Stimulated activated CD8-positive, alpha-beta memory T cell treated with anti-CD3 and anti-CD28 coated beads, Interleukin-4, amount 100 ng/mL, for 48 hours (primary cell): ENCODE measurements at places on chromosomes 1 and 21.

- no peak for DNase-seq
Measured at GRCh38 chr1:78096976-78097375, 51.2 kb downstream of the GIPC2 start.

GRCh38 chr1:72636631-72637030 lies 354.3 kb upstream of the NEGR1 start:
- DNase-seq = no peak

- DNase-seq = peak; percentile 72
Measured at GRCh38 chr1:23657659-23658275, 33.8 kb upstream of the RPL11 start.

DNA sequence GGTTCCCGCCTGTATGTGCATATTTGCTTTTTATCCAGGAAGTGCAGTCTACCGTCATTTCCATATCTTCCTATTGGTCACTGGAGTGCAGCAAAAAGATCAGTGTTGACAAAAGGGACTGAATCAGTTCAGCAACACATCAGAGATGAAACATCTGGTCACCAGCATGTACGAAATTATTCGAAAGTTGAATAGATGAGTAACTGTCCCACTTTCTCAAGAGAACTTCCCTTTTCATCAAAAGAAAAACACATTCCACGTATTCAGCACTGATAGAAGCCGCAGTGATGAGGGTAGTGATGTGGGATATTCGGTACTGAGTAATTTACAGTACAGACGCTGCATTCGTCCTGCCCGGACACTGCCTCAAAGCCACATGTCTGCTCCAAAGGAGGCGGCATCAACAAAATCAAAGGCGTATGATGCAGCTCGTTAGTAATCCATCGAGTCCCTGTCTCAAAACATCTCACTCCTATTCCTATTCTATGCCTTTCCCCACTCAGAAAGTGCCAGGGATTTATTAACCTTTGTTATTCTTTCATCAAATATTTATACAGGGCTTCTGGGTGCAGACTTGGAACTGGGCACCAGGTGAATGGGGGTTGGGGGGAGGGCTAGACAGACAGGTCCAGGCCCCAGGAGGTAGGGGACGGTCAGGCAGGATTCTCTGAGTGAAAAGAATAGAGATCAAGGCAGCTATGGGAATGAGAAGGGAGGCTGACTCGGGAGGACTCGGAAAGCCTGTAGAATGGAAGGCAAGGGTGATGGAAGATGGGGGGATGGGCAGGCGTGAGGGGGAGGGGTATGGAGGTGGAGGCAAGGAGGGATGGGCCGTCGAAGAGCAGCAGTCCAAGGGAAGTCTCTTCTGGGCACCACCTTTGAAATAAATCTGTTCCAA lies 79.5 kb upstream of the SLC45A1 start:
- no peak for DNase-seq

GRCh38 chr1:33365560-33365997 lies 44.7 kb upstream of the A3GALT2 start:
- DNase-seq = no peak

DNA sequence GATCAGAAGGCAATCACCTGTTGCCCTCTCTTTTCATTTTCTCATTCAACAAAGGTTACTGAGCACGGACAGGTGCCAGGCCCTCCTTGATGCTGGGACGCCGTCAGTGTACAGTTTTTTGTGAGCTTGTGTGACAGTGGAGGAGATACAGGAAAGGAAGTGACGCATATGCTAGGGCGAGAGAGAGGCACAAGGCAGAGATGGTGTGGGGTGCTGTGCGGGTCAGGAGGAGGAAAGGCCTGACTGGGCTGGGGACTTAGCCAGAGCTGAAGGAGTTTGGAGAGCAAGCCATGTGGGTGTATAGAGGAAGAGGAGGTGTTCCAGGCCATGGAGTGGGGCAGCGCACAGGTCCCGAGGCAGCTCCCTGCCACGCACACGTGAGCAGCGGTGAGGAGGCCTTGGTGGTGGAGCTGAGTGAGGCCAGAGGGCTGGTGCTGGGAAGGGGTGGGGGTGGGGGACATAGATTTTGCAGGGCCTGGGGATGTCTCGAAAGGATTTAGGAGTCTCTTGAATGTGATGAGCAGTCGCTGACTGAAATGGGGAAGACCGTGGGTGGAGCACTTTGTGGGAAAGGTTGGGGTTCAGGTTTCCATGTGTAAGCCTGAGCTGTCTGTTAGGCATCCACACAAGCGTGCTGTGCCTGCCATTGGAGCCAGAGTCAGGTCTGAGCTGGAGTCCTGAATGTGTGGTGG lies 46.0 kb downstream of the TRAPPC10 start:
- peak; percentile 81 for DNase-seq

DNA sequence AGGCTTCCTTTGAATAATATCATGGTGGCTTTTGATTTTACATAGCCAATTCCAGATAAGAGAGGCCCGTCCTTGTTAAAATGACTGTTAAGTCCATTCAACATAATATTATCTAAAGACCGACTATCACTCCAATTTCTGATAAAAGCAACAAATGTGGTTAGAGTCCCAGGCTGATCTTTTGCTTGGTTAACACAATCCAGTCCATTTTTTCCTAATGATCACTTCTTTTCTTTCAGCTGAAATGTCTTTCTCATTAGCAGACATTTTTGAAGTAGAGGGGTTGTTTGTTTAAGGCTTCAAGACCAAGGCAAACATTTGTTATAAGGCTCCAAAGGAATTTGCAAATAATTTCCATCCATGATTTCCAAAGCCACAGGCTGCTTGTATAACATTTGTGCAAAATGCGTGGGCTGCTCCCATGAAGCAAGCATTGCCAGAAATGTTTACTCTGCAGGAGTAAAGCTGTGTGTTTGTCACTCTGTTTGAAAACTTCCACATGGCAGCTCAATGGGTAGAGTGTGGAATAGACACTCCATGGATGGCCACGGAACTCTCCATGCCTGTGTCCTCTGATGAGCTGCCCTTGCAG lies 111.5 kb downstream of the PSMG1 start:
- no peak for DNase-seq

DNA sequence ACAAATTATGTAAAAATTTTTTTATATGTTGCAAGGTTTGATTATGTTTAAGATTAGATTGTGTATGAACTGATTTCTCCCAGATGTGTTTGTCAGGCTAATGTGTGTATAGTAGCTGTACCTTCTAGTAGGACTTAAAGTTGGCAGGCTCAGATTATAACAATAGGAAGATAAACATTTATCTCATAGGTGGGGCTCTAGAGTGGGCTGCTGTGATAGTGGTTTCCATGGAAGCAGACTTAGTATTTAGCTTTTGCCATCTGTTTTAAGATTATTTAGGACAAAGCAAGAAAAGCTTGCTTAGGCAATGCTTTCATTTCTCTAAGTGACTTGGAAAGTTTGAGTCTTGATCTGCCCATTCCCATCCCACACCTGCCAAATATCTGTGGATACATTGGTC lies 187.7 kb upstream of the CACYBP start:
- DNase-seq = no peak

- DNase-seq = no peak
Measured at GRCh38 chr1:166272851-166273250, 106.0 kb upstream of the FAM78B start.

DNA sequence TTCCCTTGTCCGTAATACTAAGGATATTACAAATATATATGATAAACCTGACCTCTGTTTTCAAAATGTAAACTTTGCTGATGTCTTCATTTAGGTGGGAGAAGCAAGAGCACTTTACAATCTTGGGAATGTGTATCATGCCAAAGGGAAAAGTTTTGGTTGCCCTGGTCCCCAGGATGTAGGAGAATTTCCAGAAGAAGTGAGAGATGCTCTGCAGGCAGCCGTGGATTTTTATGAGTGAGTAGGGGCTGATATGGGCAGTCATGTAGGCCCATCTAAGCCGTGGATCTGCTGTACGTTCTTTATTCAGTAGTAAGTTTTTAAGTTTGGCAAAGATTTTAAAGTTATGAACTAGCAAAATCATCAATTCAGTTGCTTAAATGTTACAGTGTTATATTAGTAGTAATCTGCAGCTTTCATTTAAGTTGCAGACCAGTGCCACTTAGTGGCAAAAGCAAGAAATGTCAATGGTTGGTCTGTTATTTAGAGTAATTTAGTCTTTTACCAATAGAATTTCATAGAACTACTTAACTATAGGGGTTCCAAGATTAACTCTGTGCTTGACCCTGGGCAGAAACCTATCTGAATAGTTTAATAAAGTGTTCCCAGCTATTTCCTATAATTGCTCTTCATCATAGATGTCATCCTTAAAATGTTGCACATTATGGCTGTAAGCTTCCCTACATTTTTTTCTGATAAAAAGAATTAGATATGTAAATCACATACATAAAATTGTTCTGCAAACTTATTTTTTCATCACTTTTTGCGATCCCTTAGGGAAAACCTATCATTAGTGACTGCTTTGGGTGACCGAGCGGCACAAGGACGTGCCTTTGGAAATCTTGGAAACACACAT lies 21.3 kb downstream of the GPSM2 start:
- DNase-seq = no peak

DNA sequence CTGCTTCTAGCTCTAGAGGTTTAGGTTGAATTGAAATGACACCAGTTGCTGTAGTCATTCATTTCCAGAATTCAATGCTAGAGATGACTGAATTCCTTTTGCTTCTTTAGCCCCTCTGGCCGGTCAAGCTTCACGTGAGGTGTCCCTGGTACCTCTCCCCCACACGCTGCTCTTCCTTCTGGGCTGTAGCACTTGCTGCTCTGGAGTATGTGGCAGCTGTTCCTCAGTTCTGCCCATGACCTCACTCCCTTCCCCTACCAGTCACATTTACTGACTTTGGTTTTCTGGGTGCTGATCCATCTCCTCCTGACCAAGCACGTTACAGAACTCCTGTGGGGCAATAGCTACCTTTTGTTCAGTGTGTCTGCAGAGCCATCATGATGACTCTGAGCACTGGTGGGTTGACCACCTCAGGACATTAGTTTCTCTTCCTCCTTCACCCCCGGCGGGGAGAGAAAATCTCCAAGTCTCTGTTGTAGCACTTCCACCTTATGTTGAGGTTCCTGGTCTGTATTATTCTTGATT lies 128.1 kb downstream of the HHAT start:
- DNase-seq = no peak

DNA sequence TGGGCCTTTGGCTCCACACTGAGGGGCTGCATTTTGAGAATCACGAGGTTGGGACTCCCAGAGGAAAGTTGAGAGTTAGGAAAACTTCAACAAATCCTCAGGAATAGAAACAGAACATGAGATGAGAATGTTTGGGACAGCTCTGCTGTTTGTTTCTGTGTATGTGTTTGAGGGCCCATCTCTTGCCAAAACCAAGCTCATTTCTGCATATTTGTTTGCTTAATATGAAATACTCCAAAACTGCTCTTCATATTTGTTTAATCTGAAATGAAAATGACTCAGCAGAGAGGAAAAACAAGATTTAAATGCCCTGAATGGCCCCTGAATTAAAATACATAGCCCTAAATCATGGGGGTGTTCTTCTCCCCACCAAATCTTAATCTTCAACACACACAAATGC lies 78.1 kb downstream of the DDR2 start:
- DNase-seq = no peak

DNA sequence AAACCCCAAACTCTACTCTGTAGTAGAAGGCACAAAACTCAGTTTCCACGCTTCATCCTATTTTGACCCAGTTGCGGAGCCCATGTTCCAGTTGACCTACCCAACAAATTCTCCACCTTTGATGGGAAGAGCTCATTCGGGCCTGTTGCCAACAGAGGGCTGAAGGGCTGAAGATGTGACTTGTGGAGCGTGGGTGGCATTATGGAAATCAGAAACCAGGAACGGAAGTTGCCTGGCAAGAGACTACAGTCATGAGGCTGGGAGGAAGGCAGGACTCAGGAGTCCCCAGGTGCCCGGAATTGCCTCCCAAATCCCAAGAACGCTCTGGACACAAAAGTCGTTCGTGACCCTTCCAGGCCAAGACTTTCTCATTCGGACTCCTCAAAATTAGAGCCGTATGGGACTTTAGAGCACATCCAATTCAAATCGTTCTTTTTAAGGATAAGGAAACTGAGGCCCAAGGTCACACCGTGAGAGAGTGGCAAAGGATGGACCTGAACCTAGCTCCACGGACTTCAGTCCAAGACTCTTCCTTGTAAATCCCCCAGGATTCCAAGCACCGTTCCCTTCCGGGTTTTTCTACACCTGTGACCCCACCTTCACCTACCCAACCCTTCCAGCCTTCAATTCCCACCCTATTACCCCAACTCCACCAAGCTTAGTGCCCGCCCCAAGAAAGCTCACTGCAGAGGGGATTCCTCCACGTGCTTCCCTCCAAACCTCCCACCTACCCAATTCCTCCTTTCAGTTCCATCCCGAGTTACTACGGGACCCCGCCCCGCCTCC lies 739 bp downstream of the SMG5 start:
- peak; percentile 63 for DNase-seq

GRCh38 chr1:195894411-195894810 lies 713.8 kb downstream of the KCNT2 start:
- no peak for DNase-seq

GRCh38 chr21:42409366-42409765 lies 5.7 kb downstream of the UBASH3A start:
- no peak for DNase-seq

DNA sequence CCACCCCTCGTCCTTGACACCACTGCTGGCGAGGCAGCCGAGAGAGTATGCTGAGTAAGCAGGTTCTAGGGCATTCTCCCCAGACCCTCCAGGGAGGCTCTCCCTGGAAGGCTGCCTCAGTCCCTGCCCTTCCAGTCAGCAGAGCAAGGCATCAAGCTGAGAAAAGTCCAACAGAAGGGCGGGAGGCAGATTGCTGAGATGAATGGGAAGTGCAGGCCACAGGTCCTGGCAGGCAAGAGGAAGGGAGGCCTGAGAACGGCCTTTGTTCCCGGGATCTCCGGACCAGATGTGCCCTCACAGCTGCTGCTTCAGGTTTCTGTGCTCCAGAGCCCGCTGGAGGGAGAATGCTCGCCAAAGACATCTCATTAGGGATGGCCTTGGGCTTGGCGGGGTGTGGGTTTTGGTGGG lies 270.0 kb upstream of the VAMP3 start:
- no peak for DNase-seq

GRCh38 chr21:43767498-43767983 lies 8.6 kb downstream of the CSTB start:
- no peak for DNase-seq

DNA sequence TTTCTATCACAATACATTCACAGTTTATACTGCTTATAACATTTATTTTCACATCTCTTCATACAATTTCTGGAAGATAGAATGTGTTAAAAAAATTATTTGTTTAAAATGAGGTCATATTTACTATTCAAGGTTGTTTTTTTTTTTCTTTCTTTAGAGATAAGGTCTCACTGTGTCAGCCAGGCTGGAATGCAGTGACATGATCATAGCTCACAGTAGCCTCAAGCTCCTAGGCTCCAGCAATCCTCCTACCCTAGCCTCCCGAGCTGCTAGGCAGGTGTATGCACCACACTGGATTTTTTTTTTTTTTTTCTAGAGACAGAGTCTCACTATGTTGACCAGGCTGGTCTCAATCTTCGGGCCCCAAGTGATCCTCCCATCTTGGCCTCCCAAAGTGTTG lies 19.0 kb upstream of the RNF11 start:
- DNase-seq = no peak

DNA sequence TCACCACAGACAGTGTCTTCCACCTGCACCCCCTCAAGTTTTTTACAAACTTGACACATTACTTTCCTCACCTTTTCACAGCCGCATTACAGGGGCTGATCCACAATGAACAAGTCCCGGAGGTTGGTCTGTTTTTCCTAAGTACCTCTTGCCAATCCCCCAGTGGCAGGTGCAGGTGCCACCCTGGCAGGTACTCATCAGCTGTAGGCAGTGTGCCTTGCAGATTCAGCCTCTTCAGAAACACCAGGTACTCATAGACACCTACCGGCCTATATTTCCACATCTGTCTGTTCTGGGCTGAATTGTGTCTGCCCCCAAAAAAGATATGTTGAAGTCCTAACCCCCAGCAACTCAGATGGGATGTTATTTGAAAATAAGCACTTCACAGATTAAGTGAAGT lies 81.4 kb upstream of the CNIH3 start:
- no peak for DNase-seq
